ENCODE measurements at places on chromosomes 4 and X. TPM values are rescaled to one million over a fixed set of nuclear protein-coding genes. Genes with fewer than 3 reads are reported as not detected.

The GRIPAP1 gene
- total RNA-seq: 17.0 TPM

The TMEM271 gene
- total RNA-seq: not detected

The ARMCX2 gene
- total RNA-seq: 39.5 TPM

The CHIC2 gene
- total RNA-seq: 89.2 TPM

The C4orf50 gene
- not detected for total RNA-seq

Measured in vein endothelial cell (primary cell).